CD4-positive, alpha-beta T cell treated with Interleukin-12 subunit alpha and Interleukin-12 subunit beta, for 1 hour (primary cell): ENCODE measurements at places on chromosomes 2 and 18.
A peak's percentile ranks its signal among the peaks of the same experiment; 100 is the strongest.

GRCh38 chr2:136920652-136921333 lies 155.4 kb downstream of the THSD7B start:
- no peak for DNase-seq

GRCh38 chr2:111118481-111118980 lies 2.2 kb upstream of the BCL2L11 start:
- DNase-seq = peak; percentile 8

DNA sequence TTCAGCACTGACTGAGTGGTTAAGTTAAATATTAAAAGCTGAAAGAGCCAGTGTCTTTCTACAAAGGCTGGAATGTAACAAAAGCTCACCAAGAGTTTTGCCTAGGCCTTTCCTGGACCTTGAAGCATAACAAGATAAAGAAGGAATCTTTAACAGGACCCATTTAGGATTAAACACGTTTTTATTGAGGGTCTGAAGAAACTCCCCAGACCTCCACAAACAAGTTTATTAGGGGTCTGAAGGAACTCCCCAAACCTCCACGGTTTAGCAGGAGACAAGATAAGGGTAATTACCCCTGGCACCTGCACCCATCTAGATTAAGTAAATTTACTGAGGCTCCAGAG lies 104.0 kb downstream of the ACAA2 start:
- DNase-seq = no peak

- DNase-seq = no peak
These were observed 113.2 kb downstream of the GYPC start for GRCh38 chr2:126769118-126769517.

GRCh38 chr2:139457873-139458272 lies 677.7 kb upstream of the NXPH2 start:
- DNase-seq = no peak
